ENCODE measurements at places on chromosomes 5 and 9.

DNA sequence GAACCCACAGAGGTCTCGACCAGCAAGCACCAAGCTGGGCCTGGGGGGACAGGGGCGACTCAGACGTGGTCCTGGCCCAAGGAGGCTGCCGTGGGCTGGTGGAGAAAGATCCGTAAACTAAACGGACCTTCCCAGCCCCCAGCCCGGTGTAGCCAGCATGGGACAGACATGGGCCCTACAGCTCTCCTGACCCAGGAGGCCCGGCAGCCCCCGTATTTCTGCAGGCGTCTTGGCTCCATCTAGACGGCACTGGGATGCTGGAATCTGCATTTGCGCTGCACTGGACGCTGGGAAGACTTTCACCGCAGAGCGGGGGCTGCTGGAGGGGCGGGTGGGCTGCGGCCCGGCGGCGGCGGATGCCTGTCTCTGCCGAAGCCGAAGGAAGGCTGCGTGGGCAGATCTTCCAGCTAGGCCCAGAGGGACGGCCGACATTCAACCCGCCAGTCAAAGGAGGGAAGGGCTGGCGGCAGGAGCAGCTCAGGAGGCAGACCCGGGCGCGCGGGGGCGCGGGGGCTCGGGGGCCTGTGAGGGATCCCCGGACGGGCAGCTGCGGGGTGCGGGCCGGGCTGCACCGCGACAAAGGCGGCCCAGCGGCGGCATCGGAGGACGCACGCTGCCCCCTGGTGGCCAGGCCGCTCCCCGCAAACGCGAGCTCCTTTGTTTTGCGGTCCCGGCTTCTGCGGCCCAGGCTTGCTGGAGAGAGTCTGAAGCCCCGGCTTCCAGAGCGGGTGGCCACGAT is 266.2 kb downstream of the NSG2 start:
- H3K27ac ChIP-seq, result no peak overlapping the region
- H3K4me3 ChIP-seq, result peak overlapping the region; percentile 29
- DNase-seq, result no peak
- H3K27me3 ChIP-seq, result peaks cover 7% of the 10 kb centered on the region
- no peaks in the 10 kb centered on the region for H3K36me3 ChIP-seq
- no peaks in the 10 kb centered on the region for H3K4me1 ChIP-seq

DNA sequence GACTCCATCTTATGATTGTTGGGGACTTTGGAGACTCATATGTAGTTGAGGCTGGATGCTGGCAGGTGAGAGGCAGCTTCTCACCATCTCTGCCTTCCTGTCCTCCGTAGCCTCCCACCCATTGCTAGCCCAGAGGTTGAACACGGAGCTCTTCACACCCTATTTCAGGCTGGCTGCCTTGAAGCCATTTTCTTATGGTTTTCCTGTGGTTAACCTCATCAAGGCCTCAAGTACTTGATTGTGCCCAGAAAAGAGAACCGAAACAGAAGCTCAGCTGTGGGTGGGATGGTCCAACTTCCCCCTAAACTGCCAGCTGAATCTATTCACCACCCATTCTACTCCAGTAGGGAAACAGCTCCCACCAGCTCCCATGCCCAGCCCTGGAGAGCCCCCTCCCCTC is 102.9 kb downstream of the LIFR start:
- DNase-seq, result no peak
- H3K27me3 ChIP-seq, result no peaks in the 10 kb centered on the region
- no peaks in the 10 kb centered on the region for H3K36me3 ChIP-seq

- H3K4me3 ChIP-seq, result no peak overlapping the region
- H3K27me3 ChIP-seq, result no peaks in the 10 kb centered on the region
- DNase-seq, result no peak
- no peak overlapping the region for H3K27ac ChIP-seq
- H3K4me1 ChIP-seq, result no peaks in the 10 kb centered on the region
Observed at GRCh38 chr9:135488527-135488926, 8.9 kb downstream of the PPP1R26 start.

DNA sequence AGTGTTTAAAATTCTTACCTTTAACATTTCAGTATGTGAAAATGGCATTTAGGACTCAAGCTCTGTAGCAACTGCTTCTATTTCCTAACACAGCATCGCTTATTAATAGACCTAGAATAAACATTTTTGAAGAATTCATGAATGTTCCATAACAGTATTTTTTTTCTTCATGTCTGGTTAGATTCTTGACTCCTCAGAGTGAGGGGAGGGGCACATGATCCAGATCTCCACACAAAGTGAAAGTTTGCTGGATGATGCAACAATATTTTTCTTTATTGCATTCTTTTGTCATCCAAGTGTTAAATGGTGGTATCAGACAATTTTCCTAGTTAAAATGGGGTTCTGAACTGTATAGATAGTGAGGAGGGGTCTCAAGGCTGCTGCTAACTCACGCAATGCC is 130.8 kb upstream of the MAN2A1 start:
- H3K27me3 ChIP-seq, result no peaks in the 10 kb centered on the region
- no peak overlapping the region for H3K27ac ChIP-seq
- no peak for DNase-seq
- H3K4me3 ChIP-seq, result no peak overlapping the region
- H3K36me3 ChIP-seq, result no peaks in the 10 kb centered on the region

- H3K27me3 ChIP-seq, result no peaks in the 10 kb centered on the region
- no peak overlapping the region for H3K4me3 ChIP-seq
- H3K27ac ChIP-seq, result no peak overlapping the region
- H3K36me3 ChIP-seq, result no peaks in the 10 kb centered on the region
- H3K4me1 ChIP-seq, result no peaks in the 10 kb centered on the region
Observed at GRCh38 chr5:45171563-45171962, 362.8 kb downstream of the MRPS30 start.

DNA sequence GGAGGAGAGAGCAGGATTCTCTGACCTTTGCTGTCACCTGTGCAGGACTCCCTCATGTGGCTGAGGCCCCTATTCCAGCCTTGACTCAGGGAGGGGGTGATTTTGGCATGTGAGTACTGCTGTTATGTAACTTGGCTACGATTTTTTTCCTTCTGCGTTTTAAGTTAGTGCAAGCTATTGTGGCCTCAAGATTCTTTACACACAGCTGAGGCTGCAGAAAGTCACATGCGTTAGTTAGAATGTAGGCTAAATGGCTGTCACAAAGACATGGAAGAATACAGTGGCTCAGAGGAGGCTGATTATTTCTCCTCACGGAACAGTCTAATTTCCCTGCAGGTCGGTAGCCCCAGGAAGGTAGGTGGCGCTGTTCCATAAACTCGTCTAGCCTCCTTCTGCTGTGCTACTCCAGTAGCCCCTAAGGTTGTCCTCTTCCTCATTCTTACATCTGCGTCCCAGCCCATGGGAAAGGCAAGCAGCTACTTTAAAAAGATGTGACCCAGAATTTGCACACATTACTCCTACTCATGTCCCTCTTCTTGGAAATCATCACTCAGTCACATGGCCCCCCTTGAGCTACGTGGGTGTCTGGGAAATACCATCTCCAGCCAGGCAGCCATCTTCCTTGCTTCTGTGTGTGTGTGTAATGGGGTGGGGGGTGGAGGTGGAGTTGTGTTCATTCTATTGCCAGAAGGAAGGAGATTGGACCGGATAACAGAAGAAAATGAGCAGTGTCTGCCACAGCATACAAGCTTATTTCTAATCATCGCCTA is 486.6 kb downstream of the CCDC171 start:
- no peak overlapping the region for H3K27ac ChIP-seq
- H3K4me1 ChIP-seq, result no peaks in the 10 kb centered on the region
- H3K36me3 ChIP-seq, result no peaks in the 10 kb centered on the region
- no peak for DNase-seq
- H3K27me3 ChIP-seq, result no peaks in the 10 kb centered on the region

- no peak overlapping the region for H3K27ac ChIP-seq
- no peak for DNase-seq
- H3K36me3 ChIP-seq, result peaks cover 6% of the 10 kb centered on the region
- H3K4me1 ChIP-seq, result no peaks in the 10 kb centered on the region
- no peak overlapping the region for H3K4me3 ChIP-seq
Observed at GRCh38 chr5:94689908-94690307, 71.4 kb downstream of the SLF1 start.

DNA sequence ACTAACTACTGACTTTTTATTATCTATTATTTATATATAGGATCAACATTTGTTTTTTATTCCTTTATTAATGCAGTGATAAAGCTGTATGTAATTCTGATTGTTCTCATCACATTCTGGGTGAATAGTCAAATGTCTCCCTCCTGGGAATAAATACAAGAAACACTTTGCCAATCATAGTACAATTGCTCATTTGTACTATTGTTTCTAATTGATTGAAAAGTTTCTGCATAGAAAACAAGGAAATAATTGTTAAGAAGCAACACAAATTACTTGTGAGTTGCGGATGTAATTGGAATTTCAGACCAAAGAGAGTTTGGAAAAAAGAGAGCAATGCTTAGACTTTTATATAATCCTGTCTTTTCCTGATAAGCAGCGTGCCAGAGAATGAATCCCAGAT is 1013.9 kb downstream of the EFNA5 start:
- no peak overlapping the region for H3K4me3 ChIP-seq
- no peak overlapping the region for H3K27ac ChIP-seq
- no peaks in the 10 kb centered on the region for H3K27me3 ChIP-seq

DNA sequence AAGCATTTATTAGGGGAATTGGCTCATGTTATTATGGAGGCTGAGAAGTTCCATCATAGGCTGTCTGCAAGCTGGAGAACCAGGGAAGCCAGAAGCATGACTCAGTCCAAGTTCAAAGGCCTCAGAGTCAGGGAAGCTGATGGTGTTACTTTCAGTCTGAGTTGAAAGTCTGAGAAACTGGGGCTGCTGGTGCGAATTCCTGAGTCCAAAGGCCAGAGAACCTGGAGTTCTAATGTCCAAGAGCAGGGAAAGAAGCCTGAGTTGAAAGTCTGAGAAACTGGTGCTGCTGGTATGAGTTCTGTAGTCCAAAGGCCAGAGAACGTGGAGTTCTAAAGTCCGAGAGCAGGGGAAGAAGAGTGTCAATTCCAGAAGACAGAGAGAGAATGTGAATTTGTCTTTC is 641.1 kb downstream of the ISL1 start:
- DNase-seq, result no peak
- no peaks in the 10 kb centered on the region for H3K4me1 ChIP-seq
- no peak overlapping the region for H3K4me3 ChIP-seq
- no peaks in the 10 kb centered on the region for H3K36me3 ChIP-seq
- no peaks in the 10 kb centered on the region for H3K27me3 ChIP-seq
- H3K27ac ChIP-seq, result no peak overlapping the region

DNA sequence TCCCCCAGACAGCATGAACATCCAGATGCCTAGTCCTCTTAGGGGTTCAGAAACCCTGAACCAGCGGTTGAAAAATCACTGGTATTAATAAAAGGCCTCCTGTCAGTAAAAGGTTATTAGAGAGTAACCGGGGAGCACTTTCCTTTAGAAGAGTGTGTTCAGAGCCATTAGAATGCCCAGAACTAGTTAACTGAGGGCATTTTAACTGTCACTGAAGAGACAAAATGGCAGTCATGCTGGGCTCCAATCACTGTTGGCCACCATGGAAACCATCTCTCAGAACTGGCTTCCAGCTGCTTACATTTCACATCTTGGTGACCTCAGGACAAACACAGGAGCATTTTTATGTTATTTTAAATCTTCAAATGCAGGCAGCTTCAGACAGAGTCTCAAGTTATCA is 36.2 kb upstream of the GDA start:
- H3K4me1 ChIP-seq, result no peaks in the 10 kb centered on the region
- no peak for DNase-seq
- no peak overlapping the region for H3K4me3 ChIP-seq
- H3K36me3 ChIP-seq, result no peaks in the 10 kb centered on the region

DNA sequence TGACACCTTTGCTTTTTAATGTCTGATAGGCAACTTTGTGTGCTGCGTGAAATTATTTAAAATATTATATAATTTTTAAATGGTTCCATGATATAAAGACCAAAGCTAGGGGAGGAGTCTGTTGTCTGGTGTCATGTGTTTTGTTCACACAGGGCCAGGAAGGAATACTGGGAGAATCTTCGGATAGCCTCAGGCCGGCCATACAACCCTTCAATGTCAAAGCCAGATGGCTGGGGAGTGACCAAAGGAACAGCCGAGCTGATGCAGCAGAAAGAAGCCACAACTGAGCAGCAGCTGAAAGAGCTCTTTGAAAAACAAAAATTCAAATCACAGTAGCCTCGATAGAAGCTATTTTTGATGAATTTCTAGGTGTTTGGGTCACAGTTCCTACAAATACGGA is 19.2 kb downstream of the BHMT start:
- no peaks in the 10 kb centered on the region for H3K27me3 ChIP-seq
- H3K4me1 ChIP-seq, result peaks cover 7% of the 10 kb centered on the region
- DNase-seq, result no peak
- H3K36me3 ChIP-seq, result no peaks in the 10 kb centered on the region

DNA sequence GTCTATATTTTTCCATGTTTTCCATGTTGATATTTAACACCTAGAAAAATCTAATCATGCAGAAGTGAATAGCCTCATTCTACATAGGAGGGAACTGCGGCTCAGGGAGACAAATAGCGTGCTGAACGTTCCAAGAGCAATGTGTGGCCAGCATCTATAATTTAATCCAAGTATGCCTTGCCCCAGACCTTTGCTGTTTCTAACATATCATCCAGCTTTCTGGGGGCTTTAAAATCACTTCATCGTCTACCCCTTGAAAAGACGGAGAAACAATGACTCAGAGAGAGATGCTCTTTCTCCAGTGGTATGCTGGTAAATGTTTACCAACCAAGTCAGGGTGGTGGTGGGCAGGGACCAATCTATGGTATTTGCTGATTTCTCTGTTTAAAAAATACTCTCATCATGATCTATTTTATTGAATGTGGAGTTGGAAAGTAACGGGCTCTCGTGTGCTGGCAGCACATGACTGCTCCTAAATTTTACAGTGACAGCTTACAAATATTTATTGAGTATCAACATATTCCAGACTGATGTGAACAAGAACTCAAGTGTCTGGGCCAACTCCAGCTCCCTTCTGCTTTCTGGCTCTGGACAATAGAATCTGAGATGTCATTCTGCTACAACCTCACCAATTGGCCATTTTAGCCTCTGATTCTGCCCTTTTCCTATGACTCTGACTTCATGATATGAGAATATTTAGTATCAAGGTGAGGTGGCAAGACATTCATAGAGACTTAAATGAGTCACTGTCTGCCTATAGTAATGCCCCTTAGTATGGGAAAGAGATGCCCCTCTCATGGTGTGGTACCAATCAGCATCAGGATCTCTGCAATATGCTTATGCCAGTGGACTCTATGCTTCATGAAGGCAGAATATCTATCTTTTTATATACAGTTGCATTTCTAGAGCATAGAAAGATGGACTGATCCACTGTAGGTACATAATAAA is 407.4 kb upstream of the TNC start:
- no peak for DNase-seq
- H3K4me1 ChIP-seq, result no peaks in the 10 kb centered on the region
- no peak overlapping the region for H3K4me3 ChIP-seq
- H3K27ac ChIP-seq, result no peak overlapping the region

DNA sequence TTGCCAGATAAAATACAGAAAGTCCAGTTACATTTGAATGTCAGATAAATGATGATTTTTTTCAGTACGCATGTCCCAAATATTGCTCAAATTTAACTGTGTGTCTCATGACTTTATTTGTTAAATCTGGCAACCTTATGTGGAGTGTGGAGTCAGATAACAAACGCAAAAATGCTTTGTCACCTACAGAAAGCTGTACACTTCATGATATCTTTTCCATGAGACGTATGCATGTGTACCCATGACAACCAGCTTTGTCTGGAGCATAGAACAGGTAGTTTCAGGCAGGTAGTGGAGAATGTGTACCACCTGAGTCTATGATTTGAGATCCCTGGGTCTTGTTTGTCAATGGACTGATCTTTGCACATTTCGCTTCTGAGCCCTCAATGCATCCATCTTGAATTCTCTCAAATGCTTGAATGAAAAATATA is 105.5 kb upstream of the CPEB4 start:
- peaks cover 5% of the 10 kb centered on the region for H3K4me1 ChIP-seq
- DNase-seq, result no peak
- H3K27me3 ChIP-seq, result no peaks in the 10 kb centered on the region

Data from Panc1 (cell line).